ENCODE measurements at places on chromosomes 3 and 15.
A peak's percentile ranks its signal among the peaks of the same experiment; 100 is the strongest.

DNA sequence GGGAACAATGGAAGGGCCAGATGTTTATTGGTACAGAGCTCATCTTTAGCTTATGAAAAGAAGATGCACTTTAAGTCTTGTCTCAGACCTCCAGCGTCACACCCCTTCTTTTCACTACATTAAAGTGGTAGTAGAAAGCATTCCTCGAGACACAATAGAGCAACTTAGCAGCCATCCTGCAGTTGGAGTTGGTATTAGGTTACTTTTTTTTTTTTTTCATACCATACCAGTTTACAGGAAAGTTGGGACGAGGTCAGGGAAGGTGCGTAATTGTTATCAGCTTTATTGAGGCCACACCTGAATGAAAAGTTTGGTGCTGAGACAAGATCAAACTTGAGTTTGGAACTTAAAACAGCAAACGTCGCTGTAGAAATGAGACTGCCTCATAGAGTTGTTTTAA lies 203.8 kb downstream of the SOX2 start:
- DNase-seq: no peak

- no peak for DNase-seq
Observed at GRCh38 chr3:128775241-128775640, 49.3 kb downstream of the RAB7A start.

- DNase-seq: no peak
Observed at GRCh38 chr15:44435893-44436667, 8.7 kb downstream of the CTDSPL2 start.

DNA sequence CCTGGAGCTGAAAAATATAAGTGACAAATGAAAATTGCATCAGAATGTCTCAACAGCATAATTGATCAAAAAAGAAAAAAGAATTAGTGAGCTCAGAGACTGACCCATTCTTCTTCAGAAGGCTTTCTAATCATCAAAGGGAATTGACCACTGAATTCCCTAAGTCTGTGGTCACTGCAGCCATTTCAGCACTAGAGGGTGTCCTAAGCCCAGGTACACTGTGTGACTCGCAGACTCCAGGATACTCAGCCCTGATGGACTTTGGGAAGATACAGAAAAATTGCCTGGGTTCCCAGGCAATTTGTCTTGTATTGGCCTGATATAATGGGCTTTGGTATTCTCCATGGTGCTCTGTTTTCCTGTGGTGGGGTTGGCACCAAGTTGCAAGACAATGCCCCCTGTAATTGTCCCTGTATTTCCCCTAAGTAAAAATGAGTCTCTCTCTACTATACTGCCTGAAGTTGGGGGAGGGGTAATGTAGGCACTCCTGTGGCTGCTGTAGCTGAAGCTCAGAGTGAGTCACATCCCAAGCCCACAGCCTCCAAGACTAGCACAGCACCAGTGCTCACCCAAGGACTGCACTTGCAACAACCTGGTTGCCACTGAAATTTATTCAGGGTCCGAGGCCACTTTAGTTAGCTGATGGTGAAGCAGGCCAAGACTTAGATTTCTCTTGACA lies 256.0 kb upstream of the STAC start:
- DNase-seq: peak; percentile 6

DNA sequence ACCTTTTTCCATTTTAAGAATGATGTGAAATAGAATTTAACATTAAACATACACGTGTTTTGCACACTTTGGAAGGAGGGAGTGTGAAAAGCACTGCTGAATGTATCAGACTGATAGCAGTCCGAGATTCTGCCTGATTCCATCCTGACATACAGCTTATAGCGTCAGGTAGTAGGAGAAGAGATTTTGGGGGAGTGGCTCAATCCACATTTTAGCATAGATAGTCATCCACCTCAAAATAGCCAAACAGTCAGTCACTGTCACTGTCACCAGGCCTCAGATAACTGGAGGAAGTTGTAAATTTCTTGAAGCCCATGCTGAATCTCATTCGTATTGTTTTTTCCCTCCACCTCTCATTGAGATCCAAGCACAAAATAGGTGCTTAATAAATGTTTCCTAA lies 35.4 kb upstream of the ARHGEF26 start:
- DNase-seq: no peak

- no peak for DNase-seq
Observed at GRCh38 chr3:119225121-119225520, 15.6 kb downstream of the B4GALT4 start.

DNA sequence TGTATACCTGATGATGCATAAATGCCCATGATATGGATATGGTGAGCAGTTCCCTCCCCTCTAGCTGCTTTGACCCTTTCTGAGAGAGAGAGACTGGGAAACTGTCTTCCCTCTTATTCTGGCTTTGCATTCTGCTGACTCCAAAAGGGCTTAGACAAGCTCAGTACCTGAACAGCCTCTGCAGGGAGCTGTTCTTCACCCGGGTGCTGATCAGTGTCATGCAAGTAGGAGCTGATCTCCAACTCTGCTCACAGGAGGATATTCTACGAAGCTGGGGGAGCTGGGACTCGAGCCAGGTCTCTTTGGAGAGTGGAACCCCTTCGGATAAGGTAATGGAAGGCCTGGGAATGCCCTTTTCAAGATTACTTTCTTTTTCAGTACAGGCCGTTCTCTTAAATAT lies 237.1 kb downstream of the RYR3 start:
- DNase-seq: peak; percentile 55

- DNase-seq: no peak
Observed at GRCh38 chr15:55715355-55716076, 27.4 kb downstream of the PRTG start.

GRCh38 chr15:79058260-79058850 lies 32.2 kb downstream of the RASGRF1 start:
- no peak for DNase-seq

DNA sequence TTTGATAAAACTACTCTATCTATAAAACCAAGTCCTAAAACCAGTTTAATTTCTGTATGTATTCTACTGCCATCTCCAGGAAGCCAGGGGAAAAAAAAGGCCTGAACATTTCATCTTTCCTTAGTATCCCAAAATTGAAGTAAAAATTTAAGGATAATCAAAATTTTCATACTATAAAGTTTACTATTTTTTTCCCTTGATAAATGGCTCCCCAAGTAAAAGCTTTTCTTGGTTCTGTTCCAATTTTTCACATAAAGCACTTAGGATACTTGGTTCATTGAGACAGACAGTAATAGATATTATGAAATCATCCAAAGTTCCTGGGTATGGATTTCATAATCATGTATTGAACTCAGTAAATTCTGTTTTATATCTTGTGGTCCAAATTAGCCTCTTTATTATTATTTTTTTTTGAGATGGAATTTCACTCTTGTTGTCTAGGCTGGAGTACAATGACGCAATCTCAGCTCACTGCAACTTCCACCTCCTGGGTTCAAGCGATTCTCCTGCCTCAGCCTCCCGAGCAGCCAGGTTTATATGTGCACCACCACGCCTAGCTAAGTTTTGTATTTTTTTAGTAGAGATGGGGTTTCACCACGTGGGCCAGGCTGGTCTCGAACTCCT lies 34.5 kb downstream of the ICE2 start:
- DNase-seq: no peak

DNA sequence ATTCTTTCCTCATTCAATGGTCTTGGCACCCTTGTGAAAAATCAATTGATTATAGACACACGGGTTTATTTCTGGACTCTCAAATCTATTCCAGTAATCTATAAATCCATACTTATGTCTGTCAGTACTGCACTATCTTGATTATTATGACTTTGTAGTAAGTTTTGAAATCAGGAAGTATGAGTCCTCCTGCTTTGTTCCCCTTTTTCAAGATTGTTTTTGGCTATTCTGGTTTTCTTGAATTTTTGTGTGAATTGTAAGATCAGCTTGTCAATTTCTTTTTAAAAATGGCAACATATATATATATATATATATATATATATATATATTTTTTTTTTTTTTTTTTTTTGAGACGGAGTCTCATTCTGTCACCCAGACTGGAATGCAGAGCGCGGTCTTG lies 32.3 kb upstream of the CFAP20DC start:
- DNase-seq: no peak

GRCh38 chr15:58139989-58140522 lies 1.9 kb downstream of the AQP9 start:
- DNase-seq: no peak

DNA sequence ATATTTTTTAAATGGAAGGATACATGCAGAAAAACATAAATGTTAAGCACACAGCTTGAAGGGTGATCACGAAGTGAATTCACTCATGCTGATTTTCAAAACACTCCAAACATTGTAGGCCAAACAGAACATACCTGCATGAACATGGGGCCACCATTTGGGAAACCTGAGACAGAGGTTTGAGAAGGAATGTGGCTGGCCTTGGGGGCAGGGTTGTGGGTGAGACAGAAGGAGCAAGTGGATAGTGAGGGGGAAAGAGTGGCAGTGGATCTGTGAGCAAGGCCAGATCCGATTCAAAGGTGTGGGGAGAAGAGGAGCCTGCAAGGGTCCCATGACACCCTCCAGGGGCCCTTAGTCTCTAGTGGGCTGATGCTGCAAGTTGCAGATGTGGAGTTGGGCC lies 94.9 kb downstream of the HMG20A start:
- DNase-seq: no peak

- no peak for DNase-seq
Observed at GRCh38 chr3:69292185-69292584, 93.7 kb downstream of the FRMD4B start.

- no peak for DNase-seq
Observed at GRCh38 chr15:101608201-101608600, 44.0 kb downstream of the TM2D3 start.

DNA sequence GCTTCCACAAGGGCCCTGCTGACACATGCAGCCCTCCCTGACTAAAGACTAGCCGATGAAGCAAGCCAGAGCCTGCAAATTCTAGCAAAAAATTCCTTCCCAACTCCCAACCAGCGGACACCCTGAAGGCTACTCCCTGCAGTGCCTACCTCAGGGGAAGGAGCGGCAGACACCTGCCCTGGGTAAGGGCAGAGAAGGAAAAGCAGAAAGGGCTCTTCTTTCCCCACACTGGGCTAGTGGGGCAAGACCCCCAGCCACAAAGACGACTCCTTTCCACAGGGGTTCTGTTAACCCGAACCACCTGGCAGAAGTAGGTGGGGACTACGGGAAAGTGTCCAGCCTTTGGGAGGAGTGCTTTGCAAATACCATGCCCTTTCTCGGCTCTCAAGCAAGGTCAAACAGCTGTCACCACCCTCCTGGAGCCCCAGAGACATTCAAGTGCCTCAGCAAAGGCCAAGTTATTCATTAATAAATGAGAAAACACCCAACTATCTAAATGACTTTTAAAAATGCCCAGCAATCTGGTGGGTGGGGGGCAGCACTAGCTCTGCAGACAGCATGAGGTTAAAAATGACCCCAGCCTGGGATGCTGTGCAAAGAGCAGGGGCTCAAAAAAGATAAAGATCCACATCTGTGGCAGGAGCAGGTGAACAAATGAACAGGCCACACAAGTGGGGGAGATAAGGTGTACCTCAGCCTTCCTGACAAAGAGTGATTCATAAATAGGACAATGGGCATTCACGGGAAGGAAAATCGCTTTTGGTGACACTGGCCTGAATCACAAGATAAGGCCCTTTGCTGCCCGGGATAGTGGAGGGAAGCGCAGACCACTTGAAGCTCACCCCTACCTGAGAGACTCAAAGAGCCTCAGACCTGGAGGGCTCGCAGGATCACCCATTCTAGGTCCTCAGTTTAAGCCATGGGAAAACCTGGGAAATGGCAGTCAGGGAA lies 33.0 kb downstream of the CCDC12 start:
- no peak for DNase-seq

- DNase-seq: no peak
Observed at GRCh38 chr15:63380151-63380807, 1.4 kb downstream of the CA12 start.

GRCh38 chr3:48952510-48953118 lies 34.0 kb downstream of the ARIH2 start:
- DNase-seq: no peak

- no peak for DNase-seq
Observed at GRCh38 chr15:51846463-51847230, 17.2 kb downstream of the TMOD3 start.

GRCh38 chr3:139764069-139764905 lies 86.5 kb upstream of the NMNAT3 start:
- no peak for DNase-seq

Measured in neural crest cell (in vitro differentiated cells).